Osteocyte (in vitro differentiated cells): ENCODE measurements at places on chromosomes 6 and 20. TPM values are rescaled to one million over a fixed set of nuclear protein-coding genes. Genes with fewer than 3 reads are reported as not detected.

ECT2L gene
- 0.13 TPM in 1 of 2 replicates, not detected in the other for total RNA-seq

HRH3 gene
- total RNA-seq = not detected in 2 replicates

- H3K4me1 ChIP-seq = peaks cover 8% of the 10 kb centered on the region
- DNase-seq = no peak
- peaks cover 26% of the 10 kb centered on the region for H3K27me3 ChIP-seq
- no peak overlapping the region for H3K4me3 ChIP-seq
- H3K27ac ChIP-seq = no peak overlapping the region
- no peaks in the 10 kb centered on the region for H3K36me3 ChIP-seq
Measured at GRCh38 chr20:57573894-57574293, 13.0 kb downstream of the PCK1 start.

DNA sequence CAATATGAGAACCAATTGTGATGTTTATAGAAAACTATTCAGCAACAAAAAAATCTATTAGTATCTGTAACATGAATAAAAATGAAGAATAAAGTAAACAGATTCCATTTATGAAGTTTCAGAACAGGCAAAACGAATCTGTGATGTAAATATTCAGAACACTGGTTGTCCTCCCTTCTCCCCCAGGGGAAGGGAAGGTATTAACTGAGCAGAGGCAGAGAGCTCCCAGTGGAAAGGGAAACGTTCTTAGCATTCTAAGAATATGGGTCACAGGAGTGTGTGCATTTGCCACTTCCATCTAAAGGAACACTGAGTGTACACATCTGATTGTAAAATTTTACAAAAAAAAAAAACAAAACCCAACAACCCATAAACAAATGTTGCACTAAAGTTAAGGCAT, 23.1 kb downstream of the SPAG4 start:
- H3K27ac ChIP-seq = peak overlapping the region; percentile 43
- peaks cover 11% of the 10 kb centered on the region for H3K4me1 ChIP-seq
- H3K4me3 ChIP-seq = no peak overlapping the region
- no peak for DNase-seq

DNA sequence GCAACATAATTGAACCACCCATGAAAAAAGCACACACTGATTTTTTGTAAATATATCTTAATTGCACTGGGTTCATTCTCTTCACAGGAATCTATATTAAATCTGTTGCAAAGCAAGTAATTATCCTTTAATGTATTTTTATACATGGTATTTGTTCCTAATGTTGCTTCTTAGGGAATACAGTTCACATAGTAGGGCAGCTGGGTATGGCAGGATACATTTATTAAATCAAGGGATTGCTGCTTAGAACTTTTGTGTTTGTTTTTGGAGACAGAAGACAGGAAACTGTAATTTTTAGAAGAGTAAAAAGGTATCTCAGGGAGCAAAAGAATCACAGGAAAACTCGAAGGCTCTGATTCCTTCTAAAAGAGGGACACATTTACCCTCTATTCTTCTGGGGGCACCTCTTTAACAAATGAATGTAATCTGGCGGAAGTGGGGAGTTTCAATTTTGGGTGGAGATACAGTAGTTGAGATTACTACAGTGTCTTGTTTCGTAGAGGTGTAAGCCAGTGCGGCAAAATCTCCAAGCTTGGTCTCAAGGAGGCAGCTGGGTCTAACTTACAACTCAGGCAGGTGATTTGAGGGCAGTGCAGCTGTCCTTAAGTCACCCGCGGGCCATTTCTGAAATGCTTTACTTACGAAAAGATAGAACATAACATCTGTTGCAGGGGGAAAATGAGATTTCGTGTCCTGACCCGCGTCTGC, 812 bp upstream of the SMIM13 start:
- peak overlapping the region; percentile 91 for H3K4me3 ChIP-seq
- no peaks in the 10 kb centered on the region for H3K36me3 ChIP-seq
- H3K27ac ChIP-seq = peak overlapping the region; percentile 96
- no peak for DNase-seq

DNA sequence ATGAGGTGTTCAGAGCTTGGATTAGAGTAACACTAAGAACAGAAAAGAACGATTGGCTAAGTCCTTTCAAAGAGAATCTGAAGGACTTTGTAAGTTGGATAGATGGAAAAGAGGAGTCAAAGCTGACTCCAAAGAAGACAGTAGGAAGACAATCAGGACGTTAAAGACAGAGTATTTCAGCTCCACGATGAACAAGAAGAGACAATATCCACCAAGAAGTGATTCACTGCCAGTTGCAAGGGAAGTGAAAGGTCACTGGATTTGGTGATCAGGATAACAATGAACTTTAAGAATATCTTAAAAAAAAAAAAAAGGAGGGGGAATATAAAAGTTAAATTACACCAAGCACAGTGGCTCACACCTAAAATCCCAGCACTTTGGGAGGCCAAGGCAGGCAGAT, 17.9 kb downstream of the REPS1 start:
- H3K36me3 ChIP-seq = no peaks in the 10 kb centered on the region
- peaks cover 47% of the 10 kb centered on the region for H3K4me1 ChIP-seq
- H3K27ac ChIP-seq = no peak overlapping the region
- H3K4me3 ChIP-seq = no peak overlapping the region

DNA sequence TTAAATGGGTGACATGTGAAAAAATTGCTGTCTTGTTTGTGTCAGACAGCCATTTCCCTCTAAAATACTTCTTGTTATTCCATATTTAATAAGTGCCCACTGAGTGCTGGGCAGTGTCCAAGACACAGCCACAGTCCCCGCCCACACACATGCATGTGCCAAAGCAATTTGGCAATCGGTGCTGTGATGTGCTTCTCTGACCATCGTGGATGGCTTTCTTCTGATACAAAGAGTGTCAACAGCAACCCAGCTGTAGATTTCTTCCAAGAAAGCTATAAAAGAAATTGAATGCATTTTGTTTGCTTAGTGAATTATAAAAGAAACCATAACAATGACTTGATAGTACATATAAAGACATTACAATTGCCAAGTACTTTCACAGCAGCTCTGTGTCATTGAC, 140.5 kb upstream of the ATXN1 start:
- no peak overlapping the region for H3K27ac ChIP-seq
- H3K27me3 ChIP-seq = peaks cover 4% of the 10 kb centered on the region
- H3K36me3 ChIP-seq = no peaks in the 10 kb centered on the region
- no peak for DNase-seq
- H3K4me3 ChIP-seq = no peak overlapping the region
- peaks cover 18% of the 10 kb centered on the region for H3K4me1 ChIP-seq

GRCh38 chr6:79878142-79878748, 69.1 kb downstream of the ELOVL4 start:
- H3K36me3 ChIP-seq = no peaks in the 10 kb centered on the region
- H3K27ac ChIP-seq = no peak overlapping the region
- no peak overlapping the region for H3K4me3 ChIP-seq
- DNase-seq = no peak
- H3K27me3 ChIP-seq = peaks cover 31% of the 10 kb centered on the region
- no peaks in the 10 kb centered on the region for H3K4me1 ChIP-seq

DNA sequence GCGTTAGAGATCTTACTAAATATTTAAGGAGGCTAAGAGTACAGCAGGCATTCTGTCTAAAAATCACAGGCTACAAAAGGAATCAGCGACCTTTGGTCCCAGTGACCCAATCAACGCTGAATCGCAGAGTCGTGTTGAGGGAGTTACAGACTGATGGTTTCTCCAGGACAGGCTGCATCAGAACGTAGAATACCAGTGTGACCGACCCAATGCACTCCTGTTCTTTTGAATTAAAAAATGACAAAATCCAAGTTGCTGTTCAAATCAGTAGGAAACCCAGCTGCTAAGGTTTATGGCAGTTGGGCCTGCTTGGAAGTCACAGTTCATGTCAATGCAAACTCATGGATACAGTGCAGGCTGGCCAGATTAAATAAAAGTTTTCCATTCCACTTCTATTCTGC, 155.8 kb upstream of the AFDN start:
- no peak for DNase-seq
- no peak overlapping the region for H3K4me3 ChIP-seq
- H3K36me3 ChIP-seq = no peaks in the 10 kb centered on the region
- H3K4me1 ChIP-seq = peaks cover 2% of the 10 kb centered on the region
- H3K27me3 ChIP-seq = peaks cover 28% of the 10 kb centered on the region
- no peak overlapping the region for H3K27ac ChIP-seq

DNA sequence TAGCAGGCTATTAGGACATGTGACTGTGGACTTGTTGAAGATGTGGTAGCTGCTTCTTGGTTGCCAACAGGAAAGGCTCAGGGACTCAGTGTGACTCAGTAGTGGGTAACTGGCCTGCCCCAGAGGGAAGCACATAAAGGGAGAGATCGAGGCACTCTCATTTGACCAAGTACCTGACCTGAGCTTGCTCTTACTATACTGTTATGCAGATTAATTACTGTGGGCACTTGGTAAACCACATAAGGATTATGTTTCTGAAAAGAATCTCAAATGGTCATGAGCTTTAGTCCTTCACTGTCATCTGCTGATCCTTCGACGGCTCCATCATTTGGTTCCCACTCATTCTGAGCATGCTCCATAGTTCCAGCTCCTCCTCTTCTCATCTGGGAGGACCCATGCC, 48.2 kb upstream of the RPL7L1 start:
- peaks cover 33% of the 10 kb centered on the region for H3K36me3 ChIP-seq
- H3K4me1 ChIP-seq = no peaks in the 10 kb centered on the region
- H3K27me3 ChIP-seq = no peaks in the 10 kb centered on the region
- no peak overlapping the region for H3K4me3 ChIP-seq
- H3K27ac ChIP-seq = no peak overlapping the region
